ENCODE measurements at places on chromosomes 4 and X.

- no peaks in the 10 kb centered on the region for H3K27me3 ChIP-seq
- DNase-seq, result no peak
- no peak overlapping the region for H3K27ac ChIP-seq
- H3K36me3 ChIP-seq, result no peaks in the 10 kb centered on the region
- H3K4me3 ChIP-seq, result no peak overlapping the region
These were observed 40.9 kb downstream of the WDFY3 start for GRCh38 chr4:84925558-84925957.

- DNase-seq, result no peak
These were observed 367.4 kb upstream of the ARX start for GRCh38 chrX:25383196-25383595.

DNA sequence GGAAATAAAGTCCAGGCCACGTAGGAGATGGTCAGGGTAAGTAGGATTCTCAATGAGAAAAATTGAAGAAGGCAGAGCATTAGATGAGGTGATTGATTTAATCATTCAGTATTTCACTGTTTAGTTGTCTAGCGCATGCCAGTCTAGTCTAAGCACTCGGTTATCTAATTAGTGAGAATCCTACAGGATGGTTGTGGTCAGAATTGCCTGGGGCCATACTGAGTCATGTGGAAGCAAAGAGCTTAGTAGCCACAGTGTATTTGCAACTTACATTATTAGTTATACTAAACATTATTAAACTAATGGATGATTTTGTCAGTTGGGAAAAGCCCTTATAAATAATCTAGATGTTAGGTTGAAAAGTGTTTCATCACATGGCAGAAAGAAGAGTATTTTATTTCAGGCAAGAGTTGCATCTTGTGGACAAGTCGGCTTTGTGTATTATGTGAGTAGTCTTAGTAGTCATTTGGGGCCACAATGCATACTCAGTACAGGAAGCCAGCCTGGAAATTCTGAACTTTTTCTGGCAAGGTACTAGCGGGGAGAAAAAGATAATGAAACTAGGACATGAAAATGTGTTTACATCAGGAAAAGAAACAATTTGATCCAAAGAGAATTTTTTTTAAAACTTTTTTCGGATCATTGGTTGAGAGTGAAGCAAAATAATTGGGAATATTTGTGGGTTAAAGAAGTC lies 31.9 kb downstream of the CPEB2 start:
- H3K36me3 ChIP-seq, result peaks cover 11% of the 10 kb centered on the region
- no peaks in the 10 kb centered on the region for H3K27me3 ChIP-seq
- H3K4me1 ChIP-seq, result no peaks in the 10 kb centered on the region
- no peak overlapping the region for H3K27ac ChIP-seq
- no peak for DNase-seq

DNA sequence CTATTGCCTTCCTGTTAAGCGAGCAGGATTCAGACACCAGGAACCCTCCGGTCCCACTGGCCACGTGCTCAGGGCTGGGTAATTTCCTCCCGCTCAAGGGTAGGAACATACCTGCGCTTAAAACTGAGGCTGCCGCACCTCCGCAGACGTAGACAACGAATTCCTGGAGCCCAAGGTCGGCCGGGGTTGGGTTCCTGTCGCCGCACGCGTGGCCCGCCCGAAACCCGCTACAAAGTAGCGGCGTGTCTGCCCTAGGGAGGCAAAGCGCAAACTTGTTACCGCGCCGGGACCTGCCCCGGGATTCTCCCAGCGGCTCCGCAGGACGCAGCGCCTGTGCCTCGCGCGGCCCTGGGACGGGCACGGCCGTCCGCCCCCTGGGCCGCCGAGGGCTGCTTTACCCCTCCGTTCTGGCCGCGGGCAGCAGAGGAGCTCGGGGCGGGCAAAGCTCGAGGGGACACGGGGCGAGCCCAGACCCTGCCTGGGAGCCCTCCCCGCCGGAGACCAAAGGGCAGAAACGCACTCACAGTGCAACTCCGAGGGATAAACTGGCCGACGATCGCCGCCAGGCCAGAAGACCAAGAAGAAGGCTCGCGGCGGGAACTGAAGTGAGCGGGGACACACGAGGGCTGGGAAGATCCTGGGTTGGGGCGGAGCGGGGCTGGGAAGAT lies at the start of gene ERVMER34-1:
TSS of gene ERVMER34-1 (minus strand) at position 607 of the 668 bp plus-strand sequence. CDS start 5,905 bp downstream, outside the sequence.
- H3K27me3 ChIP-seq, result peaks cover 17% of the 10 kb centered on the region
- H3K4me1 ChIP-seq, result peaks cover 10% of the 10 kb centered on the region
- H3K36me3 ChIP-seq, result no peaks in the 10 kb centered on the region

DNA sequence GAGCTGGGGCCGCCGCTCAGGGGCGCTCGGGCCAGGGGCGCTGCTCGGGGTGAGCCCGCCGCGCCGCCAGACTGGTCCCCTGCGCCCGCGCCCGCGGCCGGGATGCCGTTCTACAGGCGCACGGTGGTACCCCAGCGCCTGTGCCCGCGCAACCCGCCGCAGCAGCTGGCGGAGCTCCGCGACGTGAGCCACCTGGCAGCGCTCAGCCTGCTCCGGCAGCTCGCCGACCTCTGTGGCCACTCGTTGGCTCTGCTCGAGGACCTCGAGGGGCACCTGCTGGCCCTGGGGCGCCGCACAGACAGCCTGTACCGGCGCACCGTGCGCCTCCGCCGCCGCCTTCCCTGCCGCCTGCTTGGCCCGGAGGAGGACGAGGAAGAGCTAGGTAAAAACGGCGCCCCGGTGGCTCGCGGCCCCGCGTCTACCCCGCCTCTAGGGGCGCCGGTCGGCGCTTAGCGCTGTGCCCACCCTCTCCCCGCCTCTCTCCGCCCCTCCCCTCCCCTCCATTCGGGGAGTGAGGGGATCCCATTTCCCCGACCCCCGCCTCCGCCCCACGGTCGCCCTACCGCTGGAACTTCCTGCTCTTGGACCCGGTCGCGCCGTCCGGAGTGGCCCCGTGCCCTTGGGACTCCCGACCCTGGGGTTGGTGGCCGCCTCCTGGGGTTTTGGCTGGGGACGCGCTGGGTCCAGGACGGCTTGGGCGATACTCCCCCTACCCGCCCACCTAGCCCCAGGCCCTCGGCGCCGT lies 513 bp downstream of the NHSL2 start:
- no peak overlapping the region for H3K27ac ChIP-seq
- no peak for DNase-seq
- peaks cover 4% of the 10 kb centered on the region for H3K4me1 ChIP-seq
- no peaks in the 10 kb centered on the region for H3K27me3 ChIP-seq
- no peaks in the 10 kb centered on the region for H3K36me3 ChIP-seq

DNA sequence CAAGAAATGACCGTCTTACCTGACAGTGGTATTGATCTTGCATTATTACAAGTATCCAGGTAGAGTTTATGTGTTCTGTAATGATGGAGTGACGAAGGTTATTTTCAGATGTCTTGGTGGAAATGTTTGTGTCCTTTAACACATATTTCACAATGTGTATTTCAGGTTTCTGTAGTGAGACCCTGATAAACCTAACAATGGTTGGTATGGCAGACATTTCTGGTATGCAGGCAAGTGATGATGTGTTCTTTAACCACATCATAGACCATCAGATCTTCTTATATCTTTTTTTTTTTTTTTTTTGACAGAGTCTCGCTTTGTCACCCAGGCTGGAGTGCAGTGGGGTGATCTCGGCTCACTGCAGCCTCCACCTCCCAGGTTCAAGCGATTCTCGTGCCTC lies 14.6 kb upstream of the ATXN3L start:
- H3K4me1 ChIP-seq, result no peaks in the 10 kb centered on the region
- H3K27me3 ChIP-seq, result no peaks in the 10 kb centered on the region
- H3K36me3 ChIP-seq, result no peaks in the 10 kb centered on the region
- H3K27ac ChIP-seq, result no peak overlapping the region
- no peak for DNase-seq

GRCh38 chrX:32687379-32687778 lies 524.0 kb downstream of the DMD start:
- no peaks in the 10 kb centered on the region for H3K4me1 ChIP-seq
- no peak overlapping the region for H3K4me3 ChIP-seq
- H3K36me3 ChIP-seq, result no peaks in the 10 kb centered on the region
- no peak overlapping the region for H3K27ac ChIP-seq
- DNase-seq, result no peak
- no peaks in the 10 kb centered on the region for H3K27me3 ChIP-seq

DNA sequence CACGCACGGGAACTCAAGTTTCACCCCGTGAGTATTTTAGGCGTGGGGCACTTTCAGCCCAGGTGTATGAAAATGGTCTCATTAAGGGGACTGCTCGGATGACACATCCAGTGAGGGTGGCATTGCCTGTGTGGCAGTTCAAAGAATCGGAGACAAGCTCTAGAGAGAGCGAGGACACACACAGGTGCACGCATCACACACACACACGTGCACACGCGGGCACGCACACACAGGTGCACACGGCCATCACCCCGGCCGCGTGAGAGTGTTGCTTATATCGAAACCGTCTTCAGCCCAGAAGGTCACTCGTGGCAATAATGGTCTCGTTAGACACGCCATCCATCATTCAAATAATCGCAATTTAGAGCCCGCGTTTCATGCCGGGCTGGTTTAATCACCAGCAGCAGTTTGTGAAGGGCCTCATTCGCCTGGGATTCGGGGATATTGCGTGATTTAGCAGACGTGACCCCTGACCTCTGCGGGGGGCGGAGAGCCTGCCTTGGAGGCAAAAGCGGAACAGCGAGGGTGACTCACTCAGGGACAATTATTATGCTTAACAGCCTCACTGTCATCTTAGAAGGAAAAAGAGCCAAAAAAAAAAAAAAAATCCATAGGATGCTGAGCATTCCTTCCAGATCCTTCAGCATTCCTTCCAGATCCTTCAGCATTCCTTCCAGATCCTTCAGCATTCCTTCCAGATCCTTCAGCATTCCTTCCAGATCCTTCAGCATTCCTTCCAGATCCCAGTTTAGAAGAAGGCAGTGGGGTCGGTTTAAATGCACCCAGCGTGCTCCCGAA lies 89.4 kb upstream of the PPP2R3B start:
- H3K27me3 ChIP-seq, result no peaks in the 10 kb centered on the region
- H3K36me3 ChIP-seq, result no peaks in the 10 kb centered on the region
- no peak overlapping the region for H3K4me3 ChIP-seq
- H3K4me1 ChIP-seq, result no peaks in the 10 kb centered on the region
- DNase-seq, result no peak

- DNase-seq, result no peak
- H3K36me3 ChIP-seq, result no peaks in the 10 kb centered on the region
- no peak overlapping the region for H3K4me3 ChIP-seq
- H3K27me3 ChIP-seq, result no peaks in the 10 kb centered on the region
These were observed 34.0 kb upstream of the GNPDA2 start for GRCh38 chr4:44760142-44760898.

- no peaks in the 10 kb centered on the region for H3K36me3 ChIP-seq
- H3K4me1 ChIP-seq, result no peaks in the 10 kb centered on the region
- DNase-seq, result no peak
- no peak overlapping the region for H3K27ac ChIP-seq
These were observed 977.1 kb upstream of the PRKX start for GRCh38 chrX:4690521-4690920.

- H3K27ac ChIP-seq, result no peak overlapping the region
- no peak overlapping the region for H3K4me3 ChIP-seq
- H3K36me3 ChIP-seq, result peaks cover 9% of the 10 kb centered on the region
- no peak for DNase-seq
These were observed 25.7 kb downstream of the SEL1L3 start for GRCh38 chr4:25837107-25837506.

GRCh38 chr4:87044511-87045233 lies 109.9 kb downstream of the AFF1 start:
- H3K27me3 ChIP-seq, result no peaks in the 10 kb centered on the region
- H3K4me3 ChIP-seq, result no peak overlapping the region
- no peaks in the 10 kb centered on the region for H3K4me1 ChIP-seq
- H3K27ac ChIP-seq, result no peak overlapping the region
- peaks cover 10% of the 10 kb centered on the region for H3K36me3 ChIP-seq

- H3K4me3 ChIP-seq, result no peak overlapping the region
- H3K36me3 ChIP-seq, result no peaks in the 10 kb centered on the region
- no peak for DNase-seq
- H3K27ac ChIP-seq, result no peak overlapping the region
- H3K4me1 ChIP-seq, result no peaks in the 10 kb centered on the region
- H3K27me3 ChIP-seq, result peaks cover 2% of the 10 kb centered on the region
These were observed 202.7 kb upstream of the HS3ST1 start for GRCh38 chr4:11631416-11631815.

DNA sequence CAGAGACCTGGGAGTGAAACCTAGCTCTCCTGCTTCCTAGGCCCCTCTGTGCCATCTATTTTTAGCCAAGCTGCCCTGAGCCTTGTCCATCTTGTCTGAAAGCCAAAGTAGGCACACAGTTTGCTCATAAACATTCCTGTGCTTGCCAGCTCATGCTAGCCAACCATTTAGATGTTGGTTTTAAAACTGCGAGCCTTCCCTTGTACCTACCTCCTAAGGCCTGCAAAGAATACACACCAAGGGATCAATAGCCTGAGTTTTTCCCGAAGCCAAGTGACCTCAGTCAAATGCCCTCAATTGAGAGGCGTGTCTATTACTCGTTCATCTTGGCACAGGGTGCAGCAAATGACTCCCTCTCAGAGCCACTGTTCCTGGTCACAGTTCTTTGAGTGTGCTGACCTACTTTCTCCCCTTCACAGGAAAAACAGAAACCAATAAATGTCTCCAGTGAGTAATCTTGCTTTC lies 48.5 kb downstream of the ZCCHC12 start:
- no peaks in the 10 kb centered on the region for H3K4me1 ChIP-seq
- no peak overlapping the region for H3K4me3 ChIP-seq
- H3K27me3 ChIP-seq, result no peaks in the 10 kb centered on the region
- DNase-seq, result no peak
- no peak overlapping the region for H3K27ac ChIP-seq

DNA sequence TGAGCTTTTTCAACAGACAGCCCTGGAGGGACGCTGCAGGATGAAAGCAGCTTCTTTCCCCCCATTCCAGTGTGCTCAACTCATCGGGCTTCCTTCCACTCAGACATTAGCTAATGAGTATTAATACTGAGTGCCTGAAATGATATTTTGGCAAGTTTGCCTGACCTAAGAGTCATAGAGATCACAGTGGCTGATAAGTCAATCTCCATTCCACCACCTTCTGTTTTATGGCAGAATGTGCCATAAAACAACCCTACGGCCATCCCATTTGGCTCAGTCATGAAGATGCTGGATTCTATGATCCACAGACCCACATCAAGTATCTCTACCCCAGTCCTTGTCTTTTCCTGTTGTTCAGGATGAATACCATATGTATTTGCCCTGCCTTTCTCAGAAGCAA lies 48.3 kb upstream of the MAB21L2 start:
- H3K27me3 ChIP-seq, result no peaks in the 10 kb centered on the region
- H3K4me3 ChIP-seq, result no peak overlapping the region
- H3K4me1 ChIP-seq, result no peaks in the 10 kb centered on the region
- H3K27ac ChIP-seq, result no peak overlapping the region

DNA sequence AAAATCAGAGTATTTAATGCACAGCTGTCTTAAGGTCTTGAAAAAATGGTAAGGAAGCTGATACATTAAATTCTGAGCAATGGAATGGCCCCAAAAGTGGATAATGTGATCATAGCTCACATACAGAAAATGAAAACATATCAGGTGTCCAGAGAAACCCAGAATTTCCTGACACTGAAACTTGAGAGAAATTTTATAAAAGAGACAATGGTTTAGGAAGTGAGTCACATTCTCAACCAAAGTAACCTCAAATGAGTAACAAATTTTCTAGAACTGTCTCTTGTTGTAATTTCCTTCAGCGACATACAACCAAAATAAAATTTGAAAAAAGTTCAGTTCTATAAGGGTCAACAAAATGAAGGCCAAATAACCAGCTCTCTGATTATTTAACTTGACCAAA lies 37.4 kb upstream of the PACRGL start:
- DNase-seq, result no peak
- H3K36me3 ChIP-seq, result no peaks in the 10 kb centered on the region
